Memory B cell (primary cell): ENCODE measurements at places on chromosomes 7 and 10.

DNA sequence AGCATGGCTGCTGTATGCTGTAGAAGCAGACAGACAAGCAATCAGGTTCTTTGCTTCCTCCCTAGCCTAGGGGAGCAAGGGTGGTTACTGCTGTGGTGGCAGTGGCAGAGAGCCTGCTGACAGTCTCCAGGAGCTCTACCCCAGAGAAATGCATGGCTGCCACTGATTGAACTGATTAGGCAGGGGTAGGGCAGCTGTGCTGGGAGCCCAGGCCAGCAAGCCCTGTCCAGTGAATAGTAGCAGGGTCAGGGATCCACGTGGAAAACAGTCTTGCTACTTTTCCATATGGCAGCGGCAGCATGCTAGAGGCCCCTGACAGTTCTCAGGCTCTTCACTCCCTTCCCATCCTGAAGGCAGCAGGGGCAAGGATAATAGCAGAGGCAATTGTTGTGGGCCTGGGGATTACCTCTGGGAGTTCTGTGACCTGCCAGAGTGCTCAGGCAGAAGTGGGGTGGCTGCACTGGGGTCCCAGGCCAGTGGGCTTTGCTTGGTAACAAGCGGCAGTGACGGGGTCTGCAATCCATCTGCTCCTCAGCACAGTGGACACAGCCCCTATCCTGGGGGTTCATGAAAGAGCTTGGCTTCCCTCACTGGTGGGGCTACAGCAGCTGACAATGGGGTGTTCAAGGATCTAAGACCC, 558.8 kb upstream of the GHITM start:
- no peaks in the 10 kb centered on the region for H3K36me3 ChIP-seq
- no peak overlapping the region for H3K27ac ChIP-seq
- no peaks in the 10 kb centered on the region for H3K4me1 ChIP-seq
- no peak for DNase-seq
- no peaks in the 10 kb centered on the region for H3K27me3 ChIP-seq

DNA sequence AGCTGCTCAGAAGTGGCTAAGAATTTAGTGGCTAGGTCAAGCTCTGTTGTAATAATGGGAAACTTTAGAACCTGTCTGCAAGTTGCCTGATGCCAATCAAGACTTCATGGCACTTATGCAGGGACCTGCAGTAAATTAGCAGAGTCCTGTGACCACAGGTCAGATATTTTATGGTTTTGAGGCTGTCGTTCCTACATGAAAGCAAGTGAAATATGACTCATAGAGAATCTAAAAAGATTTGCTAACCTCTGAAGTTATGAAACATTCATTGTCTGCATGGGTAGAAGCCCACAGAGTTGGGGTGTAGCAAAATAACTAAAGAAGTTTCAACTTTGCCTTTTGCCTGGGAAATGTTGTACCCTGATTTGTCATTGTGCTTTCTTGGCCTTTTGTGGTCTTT, 32.3 kb downstream of the SLC39A12 start:
- no peaks in the 10 kb centered on the region for H3K4me1 ChIP-seq
- no peak for DNase-seq
- H3K27ac ChIP-seq: no peak overlapping the region

DNA sequence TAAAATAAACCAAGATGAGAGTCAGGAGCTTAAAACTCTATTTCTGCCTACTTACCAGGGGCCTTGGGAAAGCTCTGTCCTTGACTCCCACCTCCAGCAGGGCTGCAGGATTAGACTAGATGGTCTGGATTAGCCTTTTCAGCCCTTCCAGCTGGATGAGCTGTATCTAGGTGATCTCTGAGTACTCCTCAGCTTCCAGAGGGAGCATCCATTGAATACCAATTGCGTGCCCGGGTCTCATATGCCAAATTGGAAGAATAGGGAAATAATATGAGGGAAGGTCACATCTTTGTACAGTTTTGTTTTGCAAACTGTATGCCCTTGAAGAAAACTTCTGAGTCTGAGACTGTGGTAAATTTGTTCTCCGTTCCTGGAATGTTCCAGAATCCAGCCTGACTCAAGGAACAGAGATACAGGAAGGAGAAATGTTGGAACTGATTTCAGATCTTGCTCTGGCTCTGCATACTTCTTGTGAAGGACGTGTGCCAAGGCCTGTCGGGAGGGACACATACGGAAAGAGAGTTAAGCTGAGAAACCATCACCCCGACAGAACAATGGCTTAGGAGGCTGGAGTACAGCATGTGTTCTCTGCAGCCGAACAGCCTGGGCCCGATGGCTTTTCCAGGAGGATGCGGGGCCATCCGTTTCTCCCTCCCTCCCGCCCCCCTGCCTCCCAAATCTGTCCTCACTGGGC, 44.9 kb downstream of the MINDY4 start:
- H3K27ac ChIP-seq: no peak overlapping the region
- no peaks in the 10 kb centered on the region for H3K27me3 ChIP-seq
- H3K4me1 ChIP-seq: peaks cover 5% of the 10 kb centered on the region
- H3K36me3 ChIP-seq: no peaks in the 10 kb centered on the region
- no peak for DNase-seq
- H3K4me3 ChIP-seq: no peak overlapping the region

- H3K4me3 ChIP-seq: no peak overlapping the region
- no peak for DNase-seq
- H3K4me1 ChIP-seq: no peaks in the 10 kb centered on the region
- H3K27ac ChIP-seq: no peak overlapping the region
- peaks cover 5% of the 10 kb centered on the region for H3K27me3 ChIP-seq
Observed at GRCh38 chr10:125549653-125550052, 133.3 kb downstream of the TEX36 start.

DNA sequence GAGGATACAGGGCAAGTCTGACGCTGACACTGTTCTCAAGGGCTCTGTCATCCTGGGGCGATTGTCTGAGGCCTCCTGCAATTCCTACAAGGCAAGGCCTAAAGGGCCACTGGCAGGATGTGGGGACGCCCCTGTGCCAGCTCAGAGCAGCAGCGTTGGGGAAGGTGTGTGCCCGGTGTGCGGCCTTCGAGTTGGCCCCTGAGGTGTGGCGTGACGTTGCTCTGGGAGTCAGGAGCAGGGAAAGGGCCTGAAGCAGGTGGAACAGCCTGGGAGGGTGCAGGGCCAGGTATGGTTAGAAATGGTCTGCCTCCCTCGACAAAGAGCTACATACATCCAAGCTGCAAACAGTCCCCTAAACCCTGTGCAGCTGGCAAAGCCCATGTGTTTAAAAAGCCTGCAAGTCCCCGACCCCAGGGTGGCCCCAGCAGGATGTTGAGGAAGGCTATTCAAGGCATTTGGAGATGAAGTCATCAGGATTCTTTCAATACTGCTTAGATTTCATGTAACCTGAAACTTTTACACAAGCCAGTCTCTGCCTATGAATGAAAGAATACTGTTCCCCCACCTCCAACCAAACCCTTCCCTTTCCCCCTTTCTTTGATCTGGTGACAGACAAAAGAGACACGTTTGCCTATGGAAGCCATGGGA, 142.5 kb upstream of the TNS3 start:
- no peak for DNase-seq
- H3K36me3 ChIP-seq: peaks cover 4% of the 10 kb centered on the region
- no peaks in the 10 kb centered on the region for H3K27me3 ChIP-seq
- peaks cover 66% of the 10 kb centered on the region for H3K4me1 ChIP-seq
- peak overlapping the region; percentile 93 for H3K27ac ChIP-seq
- peak overlapping the region; percentile 64 for H3K4me3 ChIP-seq

DNA sequence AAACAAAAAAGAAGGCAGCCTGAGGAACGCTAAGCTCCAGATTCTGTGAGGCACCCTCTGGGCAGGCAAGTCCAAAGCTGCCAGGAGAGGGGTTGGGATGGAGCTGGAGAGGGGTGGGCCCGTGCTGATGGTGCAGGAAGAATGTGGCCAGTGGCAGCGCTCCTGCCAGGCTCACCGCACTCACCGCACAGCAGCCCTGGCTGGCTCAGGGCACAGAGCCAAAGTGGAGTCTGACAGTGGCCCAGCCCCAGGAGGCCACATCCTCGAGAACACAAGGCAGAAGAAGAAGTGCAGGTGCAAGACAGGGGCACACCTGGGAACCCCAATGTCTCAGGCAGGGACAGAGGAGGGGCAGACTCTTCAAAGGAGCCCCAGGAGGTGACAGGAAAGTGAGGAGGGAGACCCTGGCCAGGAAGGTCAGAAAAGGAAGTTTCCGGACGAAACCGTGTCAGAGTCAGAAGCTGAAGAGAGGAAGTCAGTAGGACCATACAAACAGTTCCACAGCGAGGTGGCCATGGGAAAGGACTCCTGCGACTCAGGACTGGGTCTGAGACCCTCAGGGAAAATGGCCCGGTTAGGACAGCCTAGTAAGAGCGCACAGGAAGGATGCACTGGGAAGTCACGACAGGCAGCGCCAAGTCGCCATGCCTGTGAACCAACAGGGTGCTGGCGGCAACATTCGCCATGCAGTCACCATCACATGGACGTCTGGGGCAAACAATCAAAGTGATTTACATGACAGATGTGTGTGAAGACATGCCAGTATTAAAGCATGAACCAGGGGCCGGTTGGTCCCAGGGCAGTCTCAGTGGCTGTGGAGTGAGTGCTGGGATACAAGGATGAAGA, 54.4 kb downstream of the COBL start:
- H3K27me3 ChIP-seq: peaks cover 5% of the 10 kb centered on the region
- H3K4me3 ChIP-seq: no peak overlapping the region

- no peaks in the 10 kb centered on the region for H3K4me1 ChIP-seq
- no peaks in the 10 kb centered on the region for H3K27me3 ChIP-seq
- peaks cover 8% of the 10 kb centered on the region for H3K36me3 ChIP-seq
- H3K27ac ChIP-seq: no peak overlapping the region
- DNase-seq: no peak
Observed at GRCh38 chr10:129790715-129791446, 173.2 kb downstream of the EBF3 start.

- no peaks in the 10 kb centered on the region for H3K36me3 ChIP-seq
- H3K27me3 ChIP-seq: peaks cover 9% of the 10 kb centered on the region
- no peaks in the 10 kb centered on the region for H3K4me1 ChIP-seq
- no peak overlapping the region for H3K4me3 ChIP-seq
- no peak for DNase-seq
Observed at GRCh38 chr10:13049774-13050420, 48.4 kb upstream of the CCDC3 start.

DNA sequence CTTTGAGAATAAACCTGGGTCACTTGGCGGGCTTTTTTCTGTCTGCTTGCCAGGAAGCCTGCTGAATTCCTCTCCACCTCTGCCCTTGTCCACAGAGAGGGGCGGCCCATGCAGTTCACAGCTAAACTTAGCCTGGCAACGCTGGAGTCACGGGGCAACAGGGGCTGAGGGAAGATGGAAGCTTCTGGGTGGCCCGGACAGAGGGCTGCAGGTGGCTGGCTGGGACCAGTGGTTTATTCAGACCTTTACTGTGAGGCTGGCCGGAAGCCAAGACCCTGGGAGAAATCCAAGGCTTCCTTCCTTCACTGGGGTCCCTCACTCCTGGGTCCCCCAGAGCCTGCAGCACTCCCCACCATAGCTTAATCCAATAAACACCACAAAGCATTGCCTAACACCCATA, 17.0 kb downstream of the ITPRIP start:
- H3K4me3 ChIP-seq: no peak overlapping the region
- H3K36me3 ChIP-seq: peaks cover 8% of the 10 kb centered on the region
- H3K27me3 ChIP-seq: no peaks in the 10 kb centered on the region

DNA sequence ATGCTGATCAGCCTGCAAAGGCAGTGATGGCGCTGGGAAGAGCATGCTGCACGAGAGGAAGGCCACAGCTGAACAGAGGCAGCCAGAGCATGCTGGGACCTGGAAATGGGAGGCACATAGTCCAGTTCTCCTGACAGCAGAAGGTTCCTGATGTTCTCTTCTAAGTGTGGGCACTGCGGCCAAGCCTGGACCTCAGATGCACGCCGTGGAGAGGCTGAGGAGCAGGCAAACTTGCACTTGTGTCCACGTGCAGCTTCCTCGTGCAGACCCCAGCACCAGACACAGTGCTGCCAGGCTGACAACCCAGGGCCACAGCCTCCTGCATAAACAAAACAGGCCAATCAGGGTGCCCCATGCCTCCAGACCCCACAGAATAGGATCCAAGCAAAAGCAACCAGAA, 93.5 kb upstream of the LANCL2 start:
- no peak for DNase-seq
- no peaks in the 10 kb centered on the region for H3K4me1 ChIP-seq
- no peaks in the 10 kb centered on the region for H3K36me3 ChIP-seq
- H3K27ac ChIP-seq: no peak overlapping the region

- no peak for DNase-seq
- H3K4me3 ChIP-seq: no peak overlapping the region
- H3K27me3 ChIP-seq: peaks cover 2% of the 10 kb centered on the region
- peaks cover 10% of the 10 kb centered on the region for H3K4me1 ChIP-seq
- no peaks in the 10 kb centered on the region for H3K36me3 ChIP-seq
- no peak overlapping the region for H3K27ac ChIP-seq
Observed at GRCh38 chr10:79206300-79207095, 137.7 kb downstream of the ZMIZ1 start.
